ENCODE measurements at places on chromosomes 1 and 21.
A peak's percentile ranks its signal among the peaks of the same experiment; 100 is the strongest.

GRCh38 chr1:76425201-76426145, 350.9 kb downstream of the ST6GALNAC3 start:
- DNase-seq, result peak; percentile 77

DNA sequence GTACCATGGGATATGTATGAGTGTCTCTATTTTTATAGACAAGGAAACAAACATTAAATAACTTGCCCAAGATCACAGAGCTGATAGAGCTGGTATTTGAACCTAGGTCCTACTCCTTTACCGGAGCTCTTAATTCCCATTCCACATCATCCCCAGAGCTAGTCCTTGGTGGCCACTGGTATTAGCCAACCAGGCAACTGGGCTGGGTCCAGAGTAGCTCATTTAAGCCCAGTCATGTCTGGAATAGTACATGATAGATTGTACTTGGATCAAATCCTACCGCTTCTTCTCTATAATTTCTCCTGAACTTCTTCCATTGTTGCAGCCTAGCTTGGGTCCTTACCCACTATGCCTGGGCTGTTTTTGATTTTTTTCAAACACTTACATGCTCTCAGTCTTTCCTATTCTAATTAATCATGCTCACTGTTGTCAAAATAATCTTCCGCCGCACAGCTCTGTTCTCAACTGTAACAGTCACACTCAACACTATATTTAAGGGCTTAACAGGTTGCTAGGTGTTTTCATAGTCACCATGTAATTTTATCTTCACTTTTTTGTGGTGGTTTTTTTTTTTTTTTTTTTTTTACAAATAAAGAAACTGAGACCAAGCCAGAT, 80.2 kb downstream of the COLGALT2 start:
- no peak for DNase-seq

GRCh38 chr1:170730438-170730837, 66.5 kb downstream of the PRRX1 start:
- DNase-seq, result peak; percentile 52

DNA sequence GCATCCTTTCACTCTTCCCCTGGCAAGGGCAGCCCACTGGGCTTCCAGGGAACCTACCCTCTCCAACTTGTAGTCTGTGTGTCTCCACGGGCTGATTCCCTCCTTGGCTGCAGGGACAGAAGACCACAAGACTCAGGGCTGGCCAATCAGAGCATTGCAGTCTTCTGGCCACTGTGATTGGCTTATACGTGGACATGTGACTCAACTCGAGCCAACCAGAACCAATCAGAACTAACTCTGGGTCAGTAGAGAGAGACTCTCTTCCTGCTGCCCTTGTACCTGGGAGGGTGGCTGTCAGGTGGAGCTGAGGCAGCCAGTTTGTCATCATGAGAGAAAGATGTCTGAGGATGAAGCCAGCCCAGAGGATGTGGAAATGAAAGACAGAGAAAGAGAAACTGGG, 64.0 kb downstream of the DHRS3 start:
- peak; percentile 17 for DNase-seq

- no peak for DNase-seq
Observed at GRCh38 chr21:45821315-45821962, 160.1 kb upstream of the COL6A1 start.

DNA sequence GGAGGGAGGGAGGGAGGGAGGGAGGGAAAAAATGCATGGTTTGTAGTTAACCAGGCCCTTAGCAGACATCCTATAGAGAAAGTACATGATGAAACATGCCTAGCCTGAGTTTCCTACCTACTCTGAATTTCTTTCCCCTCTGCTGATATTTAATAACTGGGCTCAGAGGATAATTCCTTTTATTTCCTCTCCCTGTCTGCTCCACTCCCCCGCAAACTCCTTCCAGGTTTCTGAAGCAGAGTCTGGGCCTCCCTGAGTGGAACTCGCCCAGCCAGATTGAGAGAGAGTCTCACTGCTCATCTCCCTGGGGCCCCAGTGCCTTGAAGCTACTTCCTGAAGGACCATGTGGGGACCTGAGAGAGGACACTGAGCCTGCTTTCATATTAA, 111.9 kb upstream of the SLC44A3 start:
- no peak for DNase-seq

Data from fibroblast of mammary gland (primary cell).